ENCODE measurements at places on chromosomes 2 and 18. TPM values are rescaled to one million over a fixed set of nuclear protein-coding genes. Genes with fewer than 3 reads are reported as not detected.

DNA sequence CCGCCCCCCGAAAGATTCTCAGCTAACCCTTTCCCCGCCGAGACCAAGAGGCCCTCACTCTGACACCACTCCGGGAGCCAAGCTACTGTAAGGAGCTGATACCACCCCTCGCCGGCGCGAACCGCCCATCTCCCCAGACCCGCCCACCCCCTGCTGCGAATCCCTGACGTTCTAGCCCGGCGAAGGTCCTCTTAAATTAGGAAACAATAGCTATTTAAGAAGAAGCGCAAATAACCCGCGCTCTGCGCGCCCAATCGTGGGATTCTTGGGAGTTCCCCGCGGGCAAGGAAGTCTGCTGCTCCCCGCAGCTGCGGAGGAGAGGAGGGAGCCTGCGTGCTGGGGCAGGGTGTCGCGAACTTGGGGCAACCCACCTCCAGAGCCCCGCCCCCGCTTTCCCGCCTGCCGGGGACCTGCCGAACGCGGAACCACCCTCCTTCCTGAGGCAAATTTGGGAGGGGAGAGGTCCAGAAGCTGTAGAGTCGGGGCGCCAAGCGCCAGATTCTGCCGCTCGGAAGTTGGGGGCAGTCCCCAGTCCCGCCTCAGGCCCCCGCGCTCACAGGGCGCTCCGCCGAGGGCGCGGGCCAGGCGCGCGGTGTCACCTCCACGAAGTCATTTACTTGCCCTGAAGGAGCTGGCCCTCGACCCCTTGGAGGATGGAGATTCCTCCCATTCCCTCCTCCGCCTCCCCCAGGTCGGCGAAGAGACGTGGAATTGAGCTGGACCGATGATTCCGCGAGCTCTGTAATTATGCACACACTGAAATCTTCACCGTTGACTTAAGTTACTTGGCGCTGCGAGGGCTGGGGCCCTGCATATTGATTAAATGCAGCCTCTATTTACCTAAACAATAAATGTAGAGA, 8.4 kb upstream of the SP9 start:
- no peak for DNase-seq

Gene SDC1
- 28.3 TPM for polyA plus RNA-seq

DNA sequence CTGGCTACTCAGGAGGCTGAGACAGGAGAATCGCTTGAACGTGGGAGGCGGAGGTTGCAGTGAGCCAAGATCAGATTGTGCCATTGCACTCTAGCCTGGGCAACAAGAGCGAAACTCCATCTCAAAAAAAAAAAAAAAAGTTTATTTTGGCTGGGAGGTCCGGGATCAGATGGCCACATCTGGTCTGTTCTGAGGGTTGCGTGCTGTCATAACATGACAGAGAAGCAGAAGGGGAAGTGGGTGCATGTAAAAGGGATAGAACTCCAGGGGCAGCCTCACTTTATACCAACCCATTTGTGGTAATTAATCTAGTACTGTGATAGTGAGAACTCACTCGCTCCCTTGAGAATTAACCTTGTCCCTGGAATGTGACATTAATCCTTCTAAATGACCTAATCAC, 101.2 kb downstream of the PTPN4 start:
- DNase-seq: no peak

Gene IL36A
- polyA plus RNA-seq: not detected

DNA sequence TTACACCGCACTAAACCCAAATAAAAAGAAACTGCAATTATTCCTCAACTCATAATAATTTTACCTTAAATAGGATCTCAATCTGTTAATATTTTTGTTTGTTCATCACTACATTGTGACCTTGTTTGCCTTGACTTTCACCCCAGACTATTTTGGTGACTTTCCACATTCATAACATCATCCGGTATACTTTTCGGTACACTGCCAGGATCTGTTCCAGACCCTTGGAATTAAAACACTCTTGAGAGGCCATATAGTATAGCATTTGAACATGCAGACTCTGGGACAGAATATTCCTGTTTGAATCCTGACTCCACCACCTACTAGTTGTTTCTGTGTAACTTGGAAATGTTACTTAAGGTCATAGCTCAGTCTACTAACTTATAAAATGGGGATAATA, 577.4 kb downstream of the METTL4 start:
- no peak for DNase-seq

DNA sequence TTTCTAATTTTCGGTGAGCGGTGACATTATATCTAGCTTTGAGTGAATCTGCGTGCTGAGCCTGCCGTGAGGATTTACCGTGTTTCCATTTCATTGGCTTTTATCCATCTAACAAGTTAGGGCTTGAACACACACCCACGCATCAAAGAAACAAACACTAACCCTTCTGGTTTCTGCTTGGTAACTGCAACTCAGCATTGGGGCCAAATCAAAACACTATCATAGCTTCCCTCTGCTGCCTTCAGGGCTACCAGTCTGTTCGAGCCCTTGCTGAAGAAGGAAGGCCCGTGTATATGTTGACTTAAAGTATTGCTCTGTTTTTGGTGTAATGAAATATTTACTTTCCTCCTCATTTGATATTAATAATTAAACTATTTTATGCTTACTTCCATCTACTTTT, 227.2 kb downstream of the PHLPP1 start:
- DNase-seq: no peak

GRCh38 chr18:78629426-78629825, 350.2 kb upstream of the SALL3 start:
- DNase-seq: no peak

DNA sequence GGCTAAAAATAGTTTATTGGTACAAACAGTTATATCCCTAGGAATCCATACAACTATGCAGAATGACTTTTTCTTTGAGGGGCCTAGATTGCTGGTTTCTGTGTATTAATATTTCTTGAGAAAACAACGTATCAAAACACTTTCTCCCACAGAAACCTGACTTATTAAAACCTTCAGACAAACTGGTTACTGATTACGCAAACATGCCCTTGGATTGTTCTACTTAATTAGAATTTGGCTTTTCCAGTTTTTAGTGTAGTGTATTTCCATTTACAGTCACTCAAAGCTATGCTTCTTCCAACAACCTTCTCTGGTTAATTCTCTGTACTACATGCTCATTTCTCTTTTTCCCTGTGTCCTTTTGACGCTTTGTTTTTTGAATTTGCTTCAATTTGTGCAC, 20.0 kb downstream of the VAPA start:
- DNase-seq: no peak

- DNase-seq: no peak
These were observed 34.3 kb upstream of the PUM2 start for GRCh38 chr2:20384953-20385352.

Gene CAMKMT
- 3.7 TPM for polyA plus RNA-seq
